ENCODE measurements at places on chromosomes 13 and 19.

DNA sequence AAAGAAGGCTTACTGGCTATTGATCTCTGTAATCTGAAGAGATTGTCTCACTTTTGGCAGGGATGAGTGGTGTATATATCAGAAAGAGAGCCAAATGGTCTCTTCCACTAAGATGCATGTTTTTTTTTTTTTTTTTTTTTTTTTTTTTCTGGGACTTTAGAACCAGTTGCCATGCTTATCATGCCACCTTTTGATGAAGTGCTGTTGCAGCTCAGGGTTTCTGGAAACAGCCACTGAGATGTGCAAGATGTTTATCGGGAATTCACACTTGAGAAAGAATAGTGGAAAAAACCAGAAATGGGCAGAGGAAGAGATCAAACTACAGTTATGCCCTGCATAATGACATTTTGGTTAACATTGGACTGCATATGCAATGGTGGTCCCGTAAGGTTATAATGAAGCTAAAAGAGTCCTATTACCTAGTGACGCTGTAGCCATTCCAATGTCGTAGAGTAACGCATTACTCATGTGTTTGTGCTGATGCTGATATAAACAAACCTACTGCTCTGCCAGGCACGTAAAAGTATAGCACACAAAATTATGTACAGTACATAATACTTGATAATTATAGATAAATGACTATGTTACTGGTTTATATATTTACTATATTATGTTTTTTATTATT lies 121.0 kb downstream of the KLF5 start:
- DNase-seq: no peak

GRCh38 chr13:100510208-100510957 lies 78.2 kb downstream of the GGACT start:
- DNase-seq: no peak

DNA sequence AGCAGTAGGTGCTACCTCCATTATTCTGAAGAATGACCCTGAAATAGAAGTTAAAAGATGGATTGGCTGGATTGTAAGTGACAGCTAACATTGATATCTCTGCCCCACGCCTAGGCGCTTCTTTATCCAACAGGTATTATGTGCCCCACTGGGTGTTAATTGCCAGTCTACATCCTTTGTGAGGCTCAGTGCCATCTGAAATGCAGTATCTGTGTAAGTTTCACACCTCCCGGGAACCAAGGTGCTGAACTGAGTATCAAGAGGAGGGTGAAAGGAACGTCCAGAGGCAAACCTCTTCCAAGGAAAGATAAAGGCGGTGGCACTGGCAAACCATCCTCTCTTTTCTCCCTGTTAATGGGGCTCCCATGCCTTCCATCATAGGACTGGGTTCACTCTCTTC lies 181.1 kb upstream of the UBL3 start:
- no peak for DNase-seq

DNA sequence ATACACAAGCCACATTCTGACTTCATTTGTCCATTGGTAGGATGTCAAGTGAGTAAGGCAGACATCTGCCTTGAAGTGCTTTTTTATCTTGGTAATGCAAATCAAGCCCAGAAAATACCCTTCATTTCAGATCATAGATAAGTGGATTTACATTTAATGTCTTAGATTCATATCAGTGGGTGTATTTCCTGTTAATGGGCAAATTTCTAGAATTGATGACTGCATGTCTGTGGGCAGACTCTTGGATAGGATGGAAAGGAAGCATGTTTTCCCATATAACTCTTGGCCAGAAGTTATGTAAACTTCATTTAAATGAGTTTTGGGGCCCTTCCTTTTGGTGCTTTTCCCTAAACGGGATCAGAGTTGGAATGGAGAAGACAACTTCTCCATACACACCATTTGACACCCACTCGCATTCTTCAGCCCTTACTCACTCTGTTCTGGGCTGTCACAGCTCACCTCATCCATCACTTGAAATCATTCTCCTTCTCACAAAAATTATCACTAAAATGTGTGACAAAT lies 154.6 kb downstream of the FLT1 start:
- no peak for DNase-seq

- DNase-seq: no peak
Measured at GRCh38 chr13:104106705-104107393, 1040.6 kb upstream of the SLC10A2 start.

DNA sequence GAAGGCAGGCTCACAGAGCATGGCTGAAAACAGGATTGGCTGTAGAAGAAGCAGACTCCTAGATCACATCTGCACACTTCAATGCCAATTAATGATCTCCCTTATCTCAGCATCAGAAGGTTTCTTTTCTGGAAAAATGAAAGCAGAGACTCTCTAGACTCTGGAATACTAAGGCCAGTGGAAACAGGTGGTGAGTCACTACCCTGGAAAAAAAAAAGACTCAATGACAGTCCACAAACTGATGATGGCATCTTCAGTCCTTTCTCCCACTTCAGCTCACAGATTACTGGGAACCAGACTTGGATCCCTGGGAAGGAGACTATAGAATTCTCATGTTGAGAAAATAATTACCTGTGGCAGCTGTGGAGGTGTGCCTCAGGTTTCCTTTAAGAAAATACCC lies 47.5 kb upstream of the MBNL2 start:
- DNase-seq: no peak

GRCh38 chr13:71729441-71729840 lies 137.6 kb downstream of the DACH1 start:
- no peak for DNase-seq

- no peak for DNase-seq
Measured at GRCh38 chr13:96243376-96243775, 153.5 kb downstream of the HS6ST3 start.

- no peak for DNase-seq
Measured at GRCh38 chr13:21361706-21362105, 97.4 kb downstream of the ZDHHC20 start.

DNA sequence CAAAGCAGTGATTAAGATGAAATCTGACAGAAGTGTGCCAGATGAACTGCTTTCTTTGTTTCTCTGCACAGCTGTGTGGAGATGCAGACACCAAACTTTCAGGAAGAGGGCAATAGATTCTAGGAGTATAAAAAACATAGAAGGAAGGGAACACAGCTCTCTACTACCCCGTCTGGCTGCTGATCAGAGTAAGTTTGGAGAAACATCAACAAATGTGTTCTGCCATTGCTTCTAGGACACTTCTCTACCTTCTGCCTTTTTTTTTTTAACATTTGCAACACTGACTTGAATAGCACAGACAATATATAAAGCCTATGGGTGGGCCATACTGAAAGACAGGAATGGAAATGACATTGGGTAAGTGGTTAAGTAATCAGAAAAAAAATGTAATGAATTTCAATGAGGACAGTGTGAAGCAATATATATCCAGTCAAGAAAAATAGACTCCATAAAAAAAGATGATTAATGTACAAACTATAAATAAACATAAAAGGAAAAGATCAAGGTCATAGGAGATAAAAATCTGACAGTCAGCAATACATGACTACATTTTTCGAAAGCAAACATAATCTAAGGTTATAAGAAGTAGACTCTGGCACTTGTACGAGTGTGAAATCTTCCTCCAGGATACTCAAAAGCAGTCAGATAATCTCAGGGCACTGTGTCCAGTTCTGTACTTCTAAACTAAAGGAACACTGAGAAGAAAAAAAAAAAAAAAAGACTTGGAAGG lies 21.4 kb downstream of the NUFIP1 start:
- DNase-seq: no peak

- DNase-seq: no peak
Measured at GRCh38 chr13:106804991-106805390, 237.1 kb upstream of the ARGLU1 start.

- no peak for DNase-seq
Measured at GRCh38 chr13:98983182-98983581, 5.3 kb upstream of the DOCK9 start.

GRCh38 chr13:20401531-20401930 lies 124.1 kb downstream of the CRYL1 start:
- no peak for DNase-seq

DNA sequence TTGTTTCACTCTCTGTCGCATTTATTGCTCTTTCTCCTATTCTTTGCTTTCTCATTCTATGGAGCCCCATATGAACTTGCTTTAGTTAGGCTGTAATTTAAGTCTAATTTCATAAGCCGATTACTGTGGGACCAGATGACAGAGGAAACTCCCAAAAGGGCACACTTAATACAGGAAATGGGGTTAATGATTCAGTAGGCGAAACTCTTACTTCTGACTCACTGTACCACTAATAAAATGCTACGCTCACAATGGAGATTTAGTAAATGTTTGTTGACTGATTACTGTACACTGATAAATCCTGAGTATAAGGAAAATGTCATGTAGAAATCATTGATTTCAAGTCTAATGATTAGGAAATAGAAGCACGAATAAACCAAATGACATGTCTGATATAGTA lies 276.4 kb downstream of the KLF5 start:
- no peak for DNase-seq

- DNase-seq: no peak
Measured at GRCh38 chr13:114055766-114056165, 76.7 kb downstream of the RASA3 start.

DNA sequence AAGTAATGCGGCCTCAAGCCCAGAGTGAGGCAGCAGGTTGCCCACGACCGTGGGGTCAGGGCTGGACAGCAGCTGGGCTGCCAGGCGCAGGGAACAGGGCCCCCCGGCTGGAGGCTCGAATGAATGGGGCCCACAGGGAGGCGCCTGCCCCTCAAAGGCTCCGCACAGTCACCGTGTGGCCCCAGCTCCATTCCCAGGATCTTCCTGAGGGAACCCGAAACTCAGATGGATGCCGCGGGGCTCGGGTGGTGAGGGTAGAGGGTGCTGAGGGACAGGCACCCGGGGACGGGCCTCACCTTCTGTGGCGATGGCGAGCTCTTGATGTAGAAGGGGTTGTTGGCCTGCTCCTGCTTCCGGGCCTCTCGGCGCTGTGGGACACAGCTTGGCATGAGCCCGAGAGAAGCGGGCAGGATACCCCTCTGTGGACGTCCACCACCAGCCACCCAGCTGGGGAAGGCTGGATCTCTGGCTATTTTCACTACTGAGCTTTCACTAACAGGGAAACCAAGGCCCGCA lies 19.3 kb downstream of the IZUMO4 start:
- no peak for DNase-seq

DNA sequence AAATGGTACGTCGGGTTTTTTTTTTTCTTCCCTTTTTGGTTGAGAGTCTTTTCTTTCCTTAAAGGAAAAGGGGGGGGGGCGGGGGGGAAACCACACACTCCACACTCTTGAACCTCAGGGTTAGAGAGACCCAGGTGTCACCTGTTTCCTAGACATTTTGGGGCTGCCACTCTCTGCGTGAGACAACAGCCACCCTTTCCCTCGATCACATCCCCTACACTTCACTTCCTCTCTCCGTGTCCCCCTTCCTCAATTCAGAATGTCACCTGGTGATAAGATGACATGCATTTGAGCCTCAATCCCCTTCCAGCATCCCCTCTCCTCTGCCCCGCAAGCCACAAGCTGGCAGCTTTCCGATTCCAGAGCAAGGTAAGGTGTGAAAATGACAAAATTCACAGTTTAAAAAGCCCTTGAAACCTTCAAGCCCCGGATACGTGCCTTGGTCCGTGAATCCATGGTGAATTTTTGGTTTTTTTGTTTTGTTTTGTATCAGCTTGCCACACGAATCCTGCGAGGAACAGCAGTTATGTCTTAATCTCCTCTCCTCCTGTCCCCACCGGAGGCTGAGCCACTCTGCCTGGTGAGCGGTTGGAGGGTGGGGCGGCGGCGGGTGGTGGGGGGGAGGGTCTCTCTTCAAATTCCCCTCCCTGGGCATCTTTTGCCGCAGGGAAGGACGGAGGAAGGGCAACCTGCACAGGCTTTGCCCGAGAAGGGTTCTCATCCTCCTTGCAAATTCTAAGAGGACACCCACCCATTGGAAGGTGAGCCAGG lies 4.2 kb downstream of the PTPRS start:
- DNase-seq: no peak

DNA sequence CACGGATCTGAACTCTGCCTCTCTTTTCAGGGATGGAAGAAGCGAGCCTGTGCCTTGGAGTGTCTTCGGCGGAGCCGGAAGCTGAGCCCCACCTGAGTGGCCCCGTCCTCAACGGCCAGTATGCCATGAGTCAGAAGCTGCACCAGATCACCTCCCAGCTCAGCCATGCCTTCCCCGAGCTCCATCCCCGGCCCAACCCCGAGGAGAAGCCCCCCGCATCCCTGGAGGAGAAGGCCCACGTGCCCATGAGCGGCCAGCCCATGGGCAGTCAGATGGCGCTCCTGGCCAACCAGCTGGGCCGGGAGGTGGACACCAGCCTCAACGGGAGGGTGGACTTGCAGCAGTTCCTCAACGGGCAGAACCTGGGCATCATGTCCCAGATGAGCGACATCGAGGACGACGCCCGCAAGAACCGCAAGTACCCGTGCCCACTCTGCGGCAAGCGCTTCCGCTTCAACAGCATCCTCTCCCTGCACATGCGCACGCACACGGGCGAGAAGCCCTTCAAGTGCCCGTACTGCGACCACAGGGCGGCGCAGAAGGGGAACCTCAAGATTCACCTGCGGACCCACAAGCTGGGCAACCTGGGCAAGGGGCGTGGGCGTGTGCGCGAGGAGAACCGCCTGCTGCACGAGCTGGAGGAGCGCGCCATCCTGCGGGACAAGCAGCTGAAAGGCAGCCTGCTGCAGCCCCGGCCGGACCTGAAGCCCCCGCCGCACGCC lies 71.5 kb downstream of the ZNF536 start:
- DNase-seq: no peak

GRCh38 chr13:40343550-40344269 lies 322.7 kb downstream of the FOXO1 start:
- no peak for DNase-seq

- no peak for DNase-seq
Measured at GRCh38 chr19:49860336-49861102, 6.9 kb downstream of the PNKP start.

GRCh38 chr13:75813323-75813722 lies 177.2 kb downstream of the LMO7 start:
- no peak for DNase-seq

GRCh38 chr13:59408738-59409137 lies 755.0 kb downstream of the DIAPH3 start:
- DNase-seq: no peak

DNA sequence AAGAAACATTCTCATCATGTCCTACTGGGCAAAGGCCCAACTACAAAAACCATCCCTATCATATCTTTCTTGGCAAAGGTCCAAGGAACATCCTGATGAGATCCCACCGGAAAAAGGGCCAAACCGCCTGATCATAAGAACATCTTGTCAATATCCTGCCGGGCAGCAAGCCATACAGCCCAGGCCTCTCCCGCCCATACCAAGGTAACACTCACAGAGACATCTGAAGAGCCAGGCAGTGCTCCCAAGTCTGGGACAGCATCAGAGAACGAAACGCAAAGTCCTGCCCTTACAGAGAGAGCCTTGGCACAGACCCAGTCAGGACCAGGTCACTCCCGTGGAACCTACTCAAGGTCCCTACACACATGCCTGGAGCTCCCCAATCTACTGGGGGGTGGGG lies 18.5 kb upstream of the ZNF331 start:
- no peak for DNase-seq

Measured in NCI-H2107 (cell line).